ENCODE measurements at places on chromosomes 11 and 22. TPM values are rescaled to one million over a fixed set of nuclear protein-coding genes. Genes with fewer than 3 reads are reported as not detected.
A peak's percentile ranks its signal among the peaks of the same experiment; 100 is the strongest.

GRCh38 chr11:15816260-15816871 lies 540.0 kb downstream of the SOX6 start:
- H3K4me3 ChIP-seq, result peak overlapping the region; percentile 33
- peak; percentile 83 for DNase-seq
- peak overlapping the region; percentile 90 for H3K27ac ChIP-seq
- peaks cover 32% of the 10 kb centered on the region for H3K4me1 ChIP-seq
- no peaks in the 10 kb centered on the region for H3K27me3 ChIP-seq

- DNase-seq, result no peak
- no peaks in the 10 kb centered on the region for H3K4me1 ChIP-seq
- H3K4me3 ChIP-seq, result no peak overlapping the region
- H3K27me3 ChIP-seq, result peaks cover 56% of the 10 kb centered on the region
Observed at GRCh38 chr11:17720796-17721171, 1.4 kb downstream of the MYOD1 start.

- DNase-seq, result no peak
- no peaks in the 10 kb centered on the region for H3K4me1 ChIP-seq
- no peaks in the 10 kb centered on the region for H3K27me3 ChIP-seq
- no peak overlapping the region for H3K27ac ChIP-seq
- H3K4me3 ChIP-seq, result no peak overlapping the region
- H3K36me3 ChIP-seq, result no peaks in the 10 kb centered on the region
Observed at GRCh38 chr11:15276621-15277020, 161.9 kb downstream of the INSC start.

- H3K4me3 ChIP-seq, result no peak overlapping the region
Observed at GRCh38 chr11:60367009-60367408, 11.3 kb upstream of the MS4A7 start.

- H3K27me3 ChIP-seq, result no peaks in the 10 kb centered on the region
- no peaks in the 10 kb centered on the region for H3K4me1 ChIP-seq
- no peak overlapping the region for H3K27ac ChIP-seq
- no peaks in the 10 kb centered on the region for H3K36me3 ChIP-seq
- no peak overlapping the region for H3K4me3 ChIP-seq
- DNase-seq, result no peak
Observed at GRCh38 chr11:27839226-27839913, 139.1 kb upstream of the BDNF start.

DNA sequence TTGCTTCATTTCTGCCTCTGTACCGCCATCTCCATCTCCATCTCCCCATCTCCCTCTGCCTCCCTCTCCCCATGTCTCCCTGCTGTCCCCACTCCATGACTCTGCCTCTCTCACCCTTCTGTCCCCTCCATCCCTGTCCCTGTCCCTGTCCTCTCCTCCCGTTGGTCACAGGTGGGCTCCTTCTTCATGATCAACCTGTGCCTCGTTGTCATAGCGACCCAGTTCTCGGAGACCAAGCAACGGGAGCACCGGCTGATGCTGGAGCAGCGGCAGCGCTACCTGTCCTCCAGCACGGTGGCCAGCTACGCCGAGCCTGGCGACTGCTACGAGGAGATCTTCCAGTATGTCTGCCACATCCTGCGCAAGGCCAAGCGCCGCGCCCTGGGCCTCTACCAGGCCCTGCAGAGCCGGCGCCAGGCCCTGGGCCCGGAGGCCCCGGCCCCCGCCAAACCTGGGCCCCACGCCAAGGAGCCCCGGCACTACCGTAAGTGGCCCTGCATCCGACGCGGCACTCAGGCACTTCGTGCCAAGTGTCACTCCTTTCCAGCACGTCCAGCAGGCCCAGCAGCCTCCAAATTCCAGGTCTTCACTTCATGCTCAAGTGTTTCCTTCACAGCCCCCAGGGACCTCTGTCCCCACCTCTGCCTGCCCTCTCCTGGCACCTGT lies 76.0 kb downstream of the CACNA1I start:
- no peak overlapping the region for H3K27ac ChIP-seq
- no peaks in the 10 kb centered on the region for H3K36me3 ChIP-seq
- H3K4me1 ChIP-seq, result no peaks in the 10 kb centered on the region

DNA sequence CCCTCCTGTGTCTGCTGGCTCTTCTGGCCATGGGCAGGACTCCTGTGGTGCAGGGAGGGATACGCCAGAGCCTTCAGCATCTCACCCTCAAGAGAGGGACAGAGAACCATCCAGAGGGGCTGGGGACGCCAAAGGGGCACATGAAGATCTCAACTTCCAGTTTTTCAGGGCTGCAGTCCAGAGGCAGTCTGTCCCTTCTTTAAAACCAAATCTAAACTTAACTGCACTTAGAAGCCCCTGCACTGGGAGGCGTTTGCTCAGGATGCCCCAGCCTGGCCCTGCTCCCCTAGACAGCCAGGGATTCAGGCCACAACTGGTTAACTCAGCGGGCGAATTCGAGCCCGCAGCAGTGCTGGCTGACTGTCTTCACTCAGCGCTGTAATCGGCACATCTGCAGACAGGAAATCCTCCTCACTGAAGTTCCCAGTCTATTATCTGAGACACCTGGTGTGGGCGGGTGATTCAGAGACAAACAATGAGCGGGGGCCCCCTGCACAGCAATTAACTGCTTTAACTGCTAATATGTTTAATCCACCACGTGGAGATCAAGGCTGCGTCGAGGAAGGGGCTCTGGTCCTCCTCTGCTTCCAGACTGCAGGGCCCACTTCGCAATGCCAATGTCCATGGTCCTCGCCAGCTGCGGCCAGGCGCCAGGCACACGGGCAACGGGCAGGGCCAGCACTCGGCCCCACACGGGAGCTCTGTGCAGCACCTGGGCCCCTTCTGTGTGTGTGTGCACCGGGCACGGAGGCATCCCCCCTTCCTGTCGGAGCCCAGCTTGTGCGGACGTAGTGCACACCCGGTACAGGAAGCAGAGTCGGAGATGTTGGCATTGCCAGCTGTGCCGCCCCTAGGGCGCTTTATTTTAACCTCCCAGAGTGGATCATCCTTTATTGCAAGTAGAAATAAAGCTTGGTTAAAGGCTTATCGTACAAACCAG lies 36.9 kb upstream of the GNB1L start:
- H3K4me3 ChIP-seq, result peak overlapping the region; percentile 17
- peaks cover 29% of the 10 kb centered on the region for H3K4me1 ChIP-seq
- no peak overlapping the region for H3K27ac ChIP-seq
- no peak for DNase-seq
- H3K27me3 ChIP-seq, result no peaks in the 10 kb centered on the region
- peaks cover 38% of the 10 kb centered on the region for H3K36me3 ChIP-seq

- no peaks in the 10 kb centered on the region for H3K36me3 ChIP-seq
- H3K27ac ChIP-seq, result no peak overlapping the region
- H3K4me3 ChIP-seq, result no peak overlapping the region
- peaks cover under 1% of the 10 kb centered on the region for H3K27me3 ChIP-seq
- peaks cover 11% of the 10 kb centered on the region for H3K4me1 ChIP-seq
Observed at GRCh38 chr11:45150943-45151342, 4.5 kb downstream of the PRDM11 start.

DNA sequence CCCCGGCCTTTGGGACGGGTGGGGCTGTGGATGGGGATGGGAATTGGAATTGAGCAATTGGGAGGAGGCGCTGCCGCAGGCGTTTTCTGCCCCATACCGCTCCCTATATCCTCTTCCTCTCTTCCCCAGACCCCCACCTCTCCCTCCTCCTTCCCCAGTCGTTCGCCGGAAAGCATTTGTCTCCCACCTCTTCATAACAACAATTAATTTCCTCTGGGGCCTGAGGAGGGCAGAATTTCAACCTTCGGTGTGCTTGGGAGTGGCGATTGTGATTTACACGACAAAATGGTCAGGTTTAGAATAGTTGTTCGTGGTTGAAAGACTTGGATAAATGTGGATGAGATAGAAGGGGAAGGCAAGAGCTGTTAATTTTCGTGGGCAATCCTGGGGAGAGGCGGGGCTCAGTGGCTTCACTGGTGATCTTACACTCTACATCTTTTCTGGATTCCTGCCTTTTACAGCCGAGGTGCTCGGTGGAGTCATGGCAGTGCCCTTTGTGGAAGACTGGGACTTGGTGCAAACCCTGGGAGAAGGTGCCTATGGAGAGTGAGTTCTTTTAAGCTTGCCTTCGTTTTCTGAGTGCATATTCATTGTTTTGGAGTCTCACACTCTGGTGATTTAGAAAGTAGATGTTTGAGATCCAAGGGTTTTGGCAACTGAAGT lies 1.5 kb downstream of the CHEK1 start:
- peak overlapping the region; percentile 94 for H3K27ac ChIP-seq
- DNase-seq, result no peak
- peak overlapping the region; percentile 75 for H3K4me3 ChIP-seq
- H3K27me3 ChIP-seq, result no peaks in the 10 kb centered on the region
- peaks cover 18% of the 10 kb centered on the region for H3K36me3 ChIP-seq
- peaks cover 17% of the 10 kb centered on the region for H3K4me1 ChIP-seq

- DNase-seq, result peak; percentile 86
- H3K4me3 ChIP-seq, result no peak overlapping the region
- H3K27ac ChIP-seq, result peak overlapping the region; percentile 83
- no peaks in the 10 kb centered on the region for H3K36me3 ChIP-seq
- no peaks in the 10 kb centered on the region for H3K27me3 ChIP-seq
- peaks cover 24% of the 10 kb centered on the region for H3K4me1 ChIP-seq
Observed at GRCh38 chr11:35337136-35337913, 82.0 kb downstream of the SLC1A2 start.

- H3K27me3 ChIP-seq, result no peaks in the 10 kb centered on the region
- H3K36me3 ChIP-seq, result no peaks in the 10 kb centered on the region
- no peak overlapping the region for H3K4me3 ChIP-seq
- peaks cover 31% of the 10 kb centered on the region for H3K4me1 ChIP-seq
- no peak for DNase-seq
- H3K27ac ChIP-seq, result no peak overlapping the region
Observed at GRCh38 chr11:2471048-2471803, 26.4 kb downstream of the KCNQ1 start.

DNA sequence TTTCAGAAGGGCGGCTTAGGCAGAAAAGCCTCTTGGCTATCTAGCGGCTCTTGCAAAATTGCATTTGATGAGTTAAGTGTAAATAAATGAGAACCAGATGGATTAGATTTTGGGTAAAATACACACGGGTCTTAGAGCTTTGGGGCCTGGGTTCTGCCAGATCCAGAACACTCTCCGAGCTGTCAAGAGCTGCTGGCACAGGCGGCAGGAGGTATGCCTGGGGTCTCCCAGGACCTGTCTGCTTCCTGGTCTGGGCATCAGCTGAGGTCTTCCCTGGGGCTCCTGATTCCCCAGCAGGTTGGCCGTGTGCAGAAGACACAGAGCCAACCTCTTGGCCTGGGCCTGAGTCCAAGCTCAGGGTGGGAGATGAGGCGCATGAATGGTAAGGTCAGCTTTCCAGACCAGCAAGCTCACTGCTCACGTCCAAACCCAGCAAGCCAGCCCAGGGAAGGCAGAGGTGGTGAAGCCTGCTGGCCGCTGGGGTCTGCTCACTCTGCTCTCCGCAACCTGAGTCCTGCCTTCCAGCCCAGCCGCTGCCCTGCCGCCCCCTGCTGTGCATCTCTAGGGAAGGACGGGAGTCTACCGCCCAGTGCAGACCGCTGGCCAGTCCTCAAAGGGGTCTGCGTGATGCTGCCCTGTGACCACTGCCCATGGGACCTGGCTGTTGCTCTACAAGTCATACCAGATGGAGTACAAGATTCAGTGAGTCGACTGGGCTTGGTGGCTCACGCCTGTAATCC lies 44.9 kb downstream of the SCUBE1 start:
- no peak overlapping the region for H3K4me3 ChIP-seq
- H3K27ac ChIP-seq, result no peak overlapping the region
- H3K36me3 ChIP-seq, result no peaks in the 10 kb centered on the region
- DNase-seq, result no peak
- H3K27me3 ChIP-seq, result no peaks in the 10 kb centered on the region

- no peak overlapping the region for H3K27ac ChIP-seq
- H3K36me3 ChIP-seq, result no peaks in the 10 kb centered on the region
Observed at GRCh38 chr11:80621871-80622270, 1181.0 kb upstream of the TENM4 start.

DNA sequence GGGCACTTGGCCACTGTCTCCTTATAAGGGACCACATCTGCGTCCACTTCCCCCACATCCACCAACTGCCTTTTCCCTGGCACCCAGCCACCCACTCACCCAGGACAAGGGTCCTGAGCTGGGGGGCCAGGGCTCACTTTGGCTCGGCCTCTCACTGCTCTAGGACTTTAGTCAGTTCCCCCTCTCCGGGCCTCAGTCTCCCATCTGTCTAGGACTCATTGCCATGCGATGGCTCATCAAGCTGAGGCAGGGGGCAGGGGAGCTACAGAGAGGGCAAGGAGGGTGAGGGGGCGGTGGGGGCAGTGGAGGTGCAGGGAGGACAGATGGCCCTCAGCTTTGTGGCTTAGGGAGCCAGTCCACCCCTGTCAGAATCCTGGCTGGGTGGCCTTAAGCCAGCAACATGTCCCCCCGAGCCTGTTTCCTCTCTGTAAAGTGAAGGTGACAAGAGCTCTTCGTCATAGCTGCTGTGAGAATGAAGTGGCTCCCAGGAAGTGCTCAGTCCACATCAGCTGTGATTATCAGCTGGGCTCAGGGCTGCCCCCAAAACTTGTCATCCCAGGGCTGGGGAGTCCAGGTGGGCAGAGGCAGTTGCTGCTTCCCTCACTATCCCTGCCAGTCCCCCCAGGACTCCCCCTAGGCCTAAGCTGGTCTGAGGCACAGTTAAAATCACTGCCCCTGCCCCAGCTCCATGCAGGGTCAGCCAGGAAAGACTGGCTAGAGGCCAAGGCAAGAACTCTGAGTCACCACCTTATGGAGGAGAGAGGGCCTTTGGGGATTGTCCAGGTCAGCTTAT lies 14.9 kb downstream of the RAC2 start:
- H3K27ac ChIP-seq, result peak overlapping the region; percentile 90
- peaks cover 72% of the 10 kb centered on the region for H3K4me1 ChIP-seq
- peak; percentile 70 for DNase-seq
- no peak overlapping the region for H3K4me3 ChIP-seq
- peaks cover 67% of the 10 kb centered on the region for H3K36me3 ChIP-seq
- no peaks in the 10 kb centered on the region for H3K27me3 ChIP-seq

- peaks cover 100% of the 10 kb centered on the region for H3K4me1 ChIP-seq
- H3K36me3 ChIP-seq, result no peaks in the 10 kb centered on the region
- peak; percentile 90 for DNase-seq
- H3K4me3 ChIP-seq, result peak overlapping the region; percentile 39
Observed at GRCh38 chr11:10606536-10607208, 38.2 kb upstream of the LYVE1 start.

GRCh38 chr11:110984147-110984546 lies 261.4 kb upstream of the POU2AF2 start:
- H3K36me3 ChIP-seq, result no peaks in the 10 kb centered on the region
- H3K4me1 ChIP-seq, result peaks cover 28% of the 10 kb centered on the region
- no peak overlapping the region for H3K4me3 ChIP-seq
- no peak for DNase-seq
- H3K27me3 ChIP-seq, result no peaks in the 10 kb centered on the region

HEPN1 gene
- not detected for polyA plus RNA-seq

NRIP3 gene
- polyA plus RNA-seq, result 4.8 TPM

BAIAP2L2 gene
- polyA plus RNA-seq, result 0.23 TPM

F2 gene
- not detected for polyA plus RNA-seq

OR2AG1 gene
- polyA plus RNA-seq, result not detected

CCDC81 gene
- 0.24 TPM for polyA plus RNA-seq

OR5B21 gene
- not detected for polyA plus RNA-seq

SLC17A6 gene
- not detected for polyA plus RNA-seq

APOA5 gene
- not detected for polyA plus RNA-seq

SYT13 gene
- not detected for polyA plus RNA-seq

MS4A3 gene
- not detected for polyA plus RNA-seq

POU2AF3 gene
- polyA plus RNA-seq, result not detected

CEND1 gene
- polyA plus RNA-seq, result not detected

Measured in CD14-positive monocyte (primary cell).